ENCODE measurements at places on chromosomes 2 and 18.

- DNase-seq, result no peak
Observed at GRCh38 chr2:32136097-32136496, 29.6 kb upstream of the SLC30A6 start.

DNA sequence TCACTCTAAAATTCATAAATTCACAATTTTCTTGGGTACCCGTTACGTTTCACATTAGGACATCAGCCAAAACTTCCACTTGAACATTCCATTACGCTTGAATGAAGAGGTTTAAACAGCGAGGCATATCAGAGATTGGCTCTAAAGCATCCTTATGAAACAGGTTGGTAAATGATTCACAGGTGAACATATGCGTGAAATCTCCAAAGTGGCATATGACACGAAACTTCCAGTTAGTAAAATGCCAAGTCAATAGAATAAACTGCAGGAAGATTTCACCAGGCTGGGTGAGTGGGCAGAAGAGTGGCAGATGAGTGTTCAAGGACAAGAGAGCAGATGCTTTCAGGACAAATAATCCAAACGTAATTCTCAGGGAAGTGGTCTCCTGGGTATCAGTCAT, 33.9 kb upstream of the GLS start:
- DNase-seq, result no peak

DNA sequence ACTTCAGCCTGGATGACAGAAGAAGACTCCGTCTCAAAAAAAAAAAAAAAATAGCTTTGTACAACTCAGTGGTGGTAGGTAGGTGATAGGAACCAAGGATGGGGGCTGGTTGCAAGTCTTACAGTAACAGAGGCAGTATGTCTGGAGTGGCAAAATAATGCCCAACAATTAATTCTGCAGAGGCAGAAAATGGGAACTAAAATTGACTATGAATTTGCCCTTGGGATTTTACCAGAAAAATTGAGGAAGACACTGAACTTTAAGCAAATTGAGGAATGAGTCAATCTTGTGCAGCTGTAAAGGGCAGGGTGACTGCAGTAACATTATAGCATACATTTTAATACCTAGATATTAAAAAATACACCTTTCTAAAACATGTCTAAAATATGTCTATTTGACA, 292.1 kb upstream of the FBXO11 start:
- DNase-seq, result no peak

- no peak for DNase-seq
Observed at GRCh38 chr2:128458505-128458904, 139.8 kb upstream of the HS6ST1 start.

DNA sequence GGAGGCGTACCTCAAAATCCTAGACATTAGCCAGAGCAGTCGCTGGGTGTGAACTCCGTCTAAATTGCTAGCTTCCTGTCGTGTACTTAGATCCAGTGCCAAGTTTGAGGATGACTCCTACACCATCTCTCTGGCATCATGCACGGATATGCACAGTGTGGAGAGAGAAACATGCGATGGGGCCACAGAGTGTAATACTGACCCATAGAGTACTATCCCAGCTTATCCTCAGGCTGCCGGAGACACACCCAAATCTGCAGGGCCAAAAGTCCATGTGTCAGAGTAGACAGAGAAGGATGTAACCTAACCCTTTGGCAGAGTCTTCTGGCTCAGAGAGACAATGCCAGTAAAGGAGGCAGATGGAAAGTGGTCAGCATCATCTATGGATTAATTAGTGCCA, 84.2 kb downstream of the ARL4C start:
- no peak for DNase-seq

DNA sequence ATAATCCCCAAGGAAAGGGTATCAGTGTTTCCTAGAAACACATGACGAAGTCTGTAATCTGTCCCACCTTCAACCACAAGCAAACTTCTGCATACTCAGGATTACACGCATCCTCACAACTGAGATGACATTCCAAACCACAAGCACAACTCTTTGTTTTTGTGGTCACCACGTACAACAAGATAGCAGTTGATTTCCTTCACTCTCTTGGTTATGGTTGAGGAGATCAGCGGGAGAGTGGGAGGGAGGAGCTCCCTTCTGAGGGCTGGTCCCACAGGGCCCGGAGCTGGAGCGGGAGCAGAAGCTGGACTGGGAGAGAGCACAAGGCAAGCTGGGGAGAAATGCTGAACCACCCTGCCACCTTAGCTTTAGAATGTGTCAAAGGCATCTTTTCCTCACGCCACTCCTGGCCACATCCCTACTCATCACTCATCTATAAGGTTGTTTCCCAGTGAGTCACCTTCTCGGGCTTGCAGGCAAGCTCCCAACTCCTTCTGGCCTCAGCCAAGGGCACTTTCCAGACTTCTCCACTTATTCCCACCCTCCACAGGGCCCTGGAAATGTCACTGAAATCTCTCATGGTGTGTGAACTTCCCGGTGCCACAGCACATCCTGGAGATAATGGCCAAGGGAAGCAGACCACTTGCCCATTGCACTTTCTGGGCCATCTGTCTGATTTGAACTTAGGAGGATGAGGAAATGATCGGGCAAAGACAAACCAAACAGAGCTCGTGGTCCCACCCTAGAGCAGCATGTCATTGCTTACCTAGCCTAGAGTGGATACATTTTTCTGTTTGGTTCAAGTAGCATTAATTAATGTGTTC, 98.9 kb upstream of the LGALSL start:
- DNase-seq, result no peak

DNA sequence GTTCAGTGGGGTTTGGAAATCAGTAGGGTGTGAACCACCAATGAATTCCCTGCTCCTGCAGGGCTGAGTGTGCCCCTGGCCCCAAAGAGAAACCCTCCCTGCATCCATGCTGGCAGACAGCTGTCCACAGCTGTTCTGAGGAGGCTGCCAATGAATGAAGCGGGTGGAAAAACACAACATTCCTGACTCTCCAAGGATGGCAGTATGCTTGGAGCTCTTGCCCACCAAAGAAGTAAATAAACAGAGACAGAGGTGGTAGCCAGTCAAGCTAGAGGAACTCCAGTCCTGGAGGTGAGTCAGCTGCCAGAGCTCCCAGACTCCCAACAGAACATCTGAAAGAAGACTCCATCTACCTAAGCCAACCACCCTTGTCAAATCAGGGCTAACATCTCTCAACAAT, 6.2 kb downstream of the ZBTB7C start:
- DNase-seq, result no peak

GRCh38 chr2:62222674-62223073, 26.8 kb downstream of the B3GNT2 start:
- DNase-seq, result no peak

GRCh38 chr2:37619959-37620300, 51.5 kb downstream of the CDC42EP3 start:
- no peak for DNase-seq

DNA sequence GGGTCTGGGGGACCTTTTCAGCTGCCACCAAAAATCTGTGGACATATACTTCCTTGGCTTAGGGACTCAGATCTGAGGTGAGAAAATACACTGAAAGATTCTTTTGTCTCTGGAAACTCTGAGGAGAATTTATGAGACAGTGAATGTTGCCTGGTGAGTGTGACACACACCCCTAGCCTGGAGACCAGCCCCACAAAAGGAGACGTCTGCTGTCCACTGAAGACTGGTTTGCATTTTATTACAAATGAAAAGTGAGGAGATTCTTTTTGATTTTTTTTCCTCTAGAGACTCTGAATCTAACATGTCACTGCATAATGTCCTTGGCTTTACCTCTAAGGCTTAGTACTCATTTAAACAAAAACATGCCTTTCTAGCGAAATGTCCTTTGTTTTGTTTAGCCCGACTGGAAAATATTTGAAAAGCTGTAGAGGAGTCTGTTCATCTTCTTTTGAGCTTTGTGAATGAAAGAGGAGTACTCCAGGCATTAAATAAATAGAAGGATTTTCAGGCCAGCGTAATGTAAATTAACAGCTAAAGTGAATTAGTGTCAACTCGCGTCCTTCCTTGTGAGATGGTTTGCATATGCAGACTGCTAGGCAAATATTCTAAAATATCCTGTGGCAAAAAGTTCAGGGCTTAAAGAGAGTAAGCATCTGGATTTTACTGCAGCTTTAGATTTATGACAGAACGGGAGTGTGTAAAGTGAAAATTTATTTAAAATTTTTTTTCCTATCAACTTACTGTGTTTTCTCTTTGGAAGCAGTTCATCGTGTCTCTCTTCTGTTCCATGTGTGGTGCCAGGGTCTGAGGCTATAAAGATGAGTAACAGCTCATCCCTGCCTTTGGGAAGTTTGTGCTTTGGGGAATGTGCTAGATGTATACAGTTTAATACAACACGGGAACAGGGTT, 125.4 kb downstream of the VWA3B start:
- DNase-seq, result no peak

DNA sequence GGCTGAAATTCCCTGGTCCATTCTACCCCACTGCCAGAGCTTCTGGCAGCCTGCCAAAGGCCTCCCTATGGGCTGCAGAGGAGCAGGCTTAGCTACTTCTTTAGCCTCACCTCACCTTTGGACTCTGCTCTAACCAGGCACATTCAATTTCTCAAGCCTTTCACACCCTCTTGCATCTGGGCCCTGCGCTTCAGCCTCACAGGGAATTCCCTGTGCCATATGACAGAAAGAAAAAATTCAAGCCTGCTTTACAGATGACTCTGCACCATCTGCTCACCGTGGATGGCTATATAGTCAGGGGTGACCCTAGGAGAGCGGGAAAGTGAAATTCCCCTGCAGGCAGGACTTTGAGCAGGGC, 62.5 kb downstream of the REEP1 start:
- DNase-seq, result no peak

- no peak for DNase-seq
Observed at GRCh38 chr2:237097911-237098702, 12.4 kb downstream of the COPS8 start.

DNA sequence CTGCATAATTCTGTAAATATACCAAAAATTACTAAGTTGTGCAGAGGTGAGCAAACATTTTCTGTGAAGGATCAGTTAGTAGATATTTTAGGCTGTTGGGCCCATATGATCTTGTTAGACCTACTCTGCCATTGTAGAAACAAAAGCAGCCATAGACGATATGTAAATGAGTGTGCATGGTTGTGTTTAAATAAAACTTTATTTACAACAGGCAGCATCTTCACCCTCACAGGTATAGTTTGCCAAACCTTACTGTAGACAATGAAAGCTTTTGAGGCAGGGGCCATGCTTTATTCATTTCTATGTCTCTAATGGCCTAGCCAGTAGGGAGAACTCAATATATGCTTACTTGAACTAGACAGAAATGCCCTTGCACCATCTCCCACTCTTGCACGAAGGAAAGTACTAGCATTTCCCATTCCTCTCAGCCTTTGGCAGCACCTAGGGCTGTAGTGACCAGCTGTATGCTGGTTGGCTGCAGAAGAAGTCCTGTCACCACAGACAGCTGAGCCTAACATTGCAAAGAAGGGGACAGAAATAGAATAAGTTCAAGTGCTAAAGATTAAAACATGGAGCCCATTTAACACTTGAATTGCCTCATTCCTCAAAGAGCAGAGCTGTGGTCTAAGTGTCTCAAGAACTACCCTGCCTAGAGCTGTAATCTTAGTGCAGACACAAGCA, 305.1 kb upstream of the MGAT5 start:
- no peak for DNase-seq

- DNase-seq, result no peak
Observed at GRCh38 chr2:50648041-50648700, 383.8 kb downstream of the NRXN1 start.

- no peak for DNase-seq
Observed at GRCh38 chr18:5673616-5674015, 129.8 kb upstream of the EPB41L3 start.

DNA sequence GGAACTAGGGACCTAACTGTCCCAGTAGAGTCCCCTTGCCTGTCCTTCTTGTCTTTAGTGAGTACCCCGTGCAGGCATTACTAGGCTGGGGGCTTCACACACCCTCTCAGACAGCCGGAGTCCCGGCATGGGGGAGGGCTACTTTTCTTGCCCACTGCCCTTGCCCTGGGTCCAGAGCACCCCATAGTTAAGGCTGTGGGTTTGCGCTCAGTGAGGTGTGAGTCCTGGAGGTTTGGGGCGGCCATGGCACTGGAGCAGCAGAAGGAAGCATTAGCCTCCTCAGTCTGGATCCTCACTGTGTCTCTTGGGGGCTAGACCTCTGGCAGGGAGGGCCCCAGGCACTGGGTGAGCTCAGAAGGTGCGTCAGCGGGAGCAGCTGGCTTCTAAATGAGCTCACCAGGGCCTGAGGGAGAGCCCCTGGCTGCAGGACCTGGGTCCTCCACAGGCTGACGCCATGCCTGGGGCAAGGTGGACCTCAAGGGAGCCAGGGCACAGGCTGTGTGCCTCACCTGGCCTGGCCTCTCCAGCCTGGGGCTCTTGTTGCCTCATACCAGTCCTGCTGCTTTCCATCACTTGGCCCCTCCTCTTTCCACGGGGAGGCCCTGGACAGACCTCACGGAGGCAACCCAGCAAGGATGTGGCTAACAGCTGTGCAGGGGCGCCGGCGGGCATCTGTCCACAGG, 27.4 kb downstream of the HS6ST1 start:
- no peak for DNase-seq

DNA sequence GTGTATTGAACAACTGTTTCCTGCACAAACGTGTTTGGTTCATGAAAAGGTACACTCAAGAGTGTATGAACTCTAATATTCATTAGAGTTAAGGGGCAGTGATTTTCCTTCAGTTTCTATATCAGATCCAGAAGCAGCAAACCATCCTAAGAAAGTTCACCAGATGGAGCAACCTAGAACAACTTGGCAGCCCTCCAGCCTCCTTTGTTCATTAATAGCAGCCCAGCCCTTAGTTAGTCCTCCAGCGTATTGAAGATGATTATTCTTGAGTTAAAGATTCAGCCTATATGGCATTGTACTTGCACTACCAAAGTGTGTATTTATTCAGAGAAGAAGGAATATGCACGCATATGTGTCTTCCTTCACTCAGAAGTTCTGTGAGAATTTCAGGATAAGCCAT, 365.5 kb downstream of the SETBP1 start:
- no peak for DNase-seq

- DNase-seq, result no peak
Observed at GRCh38 chr2:101176803-101177202, 25.6 kb upstream of the TBC1D8 start.

- no peak for DNase-seq
Observed at GRCh38 chr18:36284671-36285295, 12.7 kb upstream of the FHOD3 start.

GRCh38 chr2:97702731-97703470, 10.5 kb upstream of the ZAP70 start:
- DNase-seq, result no peak

DNA sequence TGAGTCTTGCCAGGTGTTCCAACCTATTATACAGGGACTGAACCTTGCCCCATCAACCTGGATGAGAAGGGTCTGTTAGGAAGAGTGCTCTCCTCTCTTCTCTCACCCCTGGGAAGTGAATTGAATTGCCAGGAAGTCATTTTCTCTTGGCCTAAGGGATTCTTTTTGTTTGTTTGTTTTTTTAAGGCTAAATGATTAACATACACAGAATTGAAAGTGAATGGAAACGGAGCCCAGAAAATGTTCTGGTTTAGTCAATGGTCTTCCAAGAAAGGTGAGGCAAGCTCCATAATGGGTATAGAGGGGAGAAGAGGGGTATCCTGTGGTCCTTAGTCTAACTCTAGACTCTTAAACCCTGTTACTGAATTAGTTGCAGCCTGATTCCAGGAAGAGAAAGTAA, 189.1 kb downstream of the FSHR start:
- no peak for DNase-seq

- DNase-seq, result no peak
Observed at GRCh38 chr18:41593171-41593675, 361.8 kb upstream of the PIK3C3 start.

- no peak for DNase-seq
Observed at GRCh38 chr2:217802266-217802665, 200.5 kb downstream of the TNS1 start.

GRCh38 chr2:119914266-119914665, 98.6 kb upstream of the EPB41L5 start:
- DNase-seq, result no peak
